ENCODE measurements at places on chromosomes 4 and X. TPM values are rescaled to one million over a fixed set of nuclear protein-coding genes. Genes with fewer than 3 reads are reported as not detected.
A peak's percentile ranks its signal among the peaks of the same experiment; 100 is the strongest.

DNA sequence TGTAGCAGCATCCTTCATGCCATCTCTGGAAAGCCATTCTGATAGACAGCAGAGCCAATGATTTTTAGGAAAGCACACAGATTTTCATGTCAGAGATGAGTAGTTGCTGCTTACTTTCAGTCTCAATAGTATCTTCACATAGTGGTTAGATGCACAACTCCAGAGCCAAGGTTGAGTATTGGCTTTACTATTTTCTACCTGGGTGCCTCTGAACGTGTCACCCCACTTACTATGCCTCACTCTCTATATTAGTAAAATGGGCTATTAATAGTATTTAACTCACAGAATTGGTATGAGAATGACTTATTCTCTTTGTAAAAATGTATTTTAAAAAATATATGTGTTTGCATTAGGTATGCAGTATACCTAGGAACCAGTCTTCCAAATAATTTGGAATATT lies 108.8 kb upstream of the STIM2 start:
- no peak for DNase-seq

DNA sequence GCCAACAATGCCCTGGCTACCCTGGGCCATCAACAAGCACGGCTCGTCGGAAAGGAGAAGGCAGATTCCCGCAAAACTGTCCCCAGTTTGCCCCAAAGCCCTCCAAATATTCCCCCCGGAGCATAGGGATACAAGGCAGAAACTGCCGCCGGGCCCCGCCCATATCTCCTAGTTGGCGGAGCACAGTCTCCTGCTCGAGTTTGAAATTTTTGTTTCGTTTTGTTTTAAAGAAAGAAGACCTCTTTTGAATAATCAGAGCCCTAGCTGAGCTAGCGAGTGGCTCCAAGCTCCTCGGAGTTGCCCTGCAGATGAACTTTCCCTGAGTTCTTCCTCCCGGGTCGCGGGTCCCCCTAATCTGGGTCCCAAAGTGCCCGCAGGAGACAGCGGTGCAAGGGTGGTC lies 138.1 kb upstream of the ZIC3 start:
- DNase-seq, result no peak

- DNase-seq, result no peak
Measured at GRCh38 chr4:7412554-7412912, 22.2 kb downstream of the PSAPL1 start.

DNA sequence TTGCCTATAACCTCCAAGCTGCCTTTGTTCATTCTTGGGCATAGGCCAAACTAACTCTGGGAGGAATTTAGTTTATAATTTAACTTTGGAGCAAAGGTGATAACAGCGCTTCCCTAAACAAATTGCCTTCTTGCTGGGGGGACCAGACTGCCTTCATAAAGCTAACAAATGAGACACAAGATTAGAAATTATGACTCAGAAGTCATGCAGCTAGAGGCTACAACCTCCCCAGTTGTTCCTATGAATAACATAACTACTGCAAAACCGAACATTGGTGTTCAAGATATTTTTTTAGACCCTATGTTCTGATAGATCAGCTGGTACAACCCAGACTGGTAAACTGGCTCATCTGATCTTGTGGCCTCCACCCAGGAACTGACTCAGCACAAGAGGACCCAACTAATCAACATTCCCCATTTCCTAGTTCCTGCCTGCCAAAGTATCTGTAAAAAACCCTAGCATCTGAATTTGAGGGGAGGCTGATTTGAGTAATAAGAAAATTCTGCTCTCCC lies 22.0 kb upstream of the TMPRSS11B start:
- DNase-seq, result no peak

The ASB12 gene
- polyA plus RNA-seq, result 32.3 TPM

- DNase-seq, result no peak
Measured at GRCh38 chr4:153676984-153677383, 7.1 kb upstream of the TLR2 start.

- no peak for DNase-seq
Measured at GRCh38 chr4:142565771-142566170, 280.3 kb downstream of the INPP4B start.

GRCh38 chr4:107261241-107261874 lies 225.2 kb upstream of the DKK2 start:
- no peak for DNase-seq

The SPANXN4 gene
- polyA plus RNA-seq, result not detected

The CLTRN gene
- polyA plus RNA-seq, result 0.51 TPM

- DNase-seq, result peak; percentile 40
Measured at GRCh38 chr4:2963966-2964471, 648 bp downstream of the GRK4 start.

DNA sequence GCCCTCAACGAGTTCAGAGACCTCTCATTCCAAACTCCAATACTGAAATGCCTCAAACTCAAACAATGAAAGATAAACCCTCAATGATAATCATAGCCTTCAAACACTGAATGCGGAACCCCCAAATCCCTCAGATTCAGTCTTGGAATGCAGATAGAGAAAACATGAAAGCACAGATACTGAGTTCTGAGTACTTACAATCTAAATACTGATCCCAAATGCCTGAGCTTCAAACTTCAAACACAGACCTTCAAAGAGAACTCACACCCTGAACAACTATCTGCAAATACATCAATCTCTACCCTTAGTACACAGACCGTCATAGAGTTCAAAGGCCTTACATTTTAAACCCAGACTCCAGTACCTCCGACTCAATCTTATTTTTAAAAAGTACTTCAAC lies 16.9 kb upstream of the PAGE4 start:
- DNase-seq, result no peak

- peak; percentile 87 for DNase-seq
Measured at GRCh38 chr4:26086621-26087441, 172.8 kb downstream of the SMIM20 start.

The CFP gene
- polyA plus RNA-seq, result 2.4 TPM

- peak; percentile 66 for DNase-seq
Measured at GRCh38 chr4:25098964-25099891, 61.0 kb downstream of the SEPSECS start.

DNA sequence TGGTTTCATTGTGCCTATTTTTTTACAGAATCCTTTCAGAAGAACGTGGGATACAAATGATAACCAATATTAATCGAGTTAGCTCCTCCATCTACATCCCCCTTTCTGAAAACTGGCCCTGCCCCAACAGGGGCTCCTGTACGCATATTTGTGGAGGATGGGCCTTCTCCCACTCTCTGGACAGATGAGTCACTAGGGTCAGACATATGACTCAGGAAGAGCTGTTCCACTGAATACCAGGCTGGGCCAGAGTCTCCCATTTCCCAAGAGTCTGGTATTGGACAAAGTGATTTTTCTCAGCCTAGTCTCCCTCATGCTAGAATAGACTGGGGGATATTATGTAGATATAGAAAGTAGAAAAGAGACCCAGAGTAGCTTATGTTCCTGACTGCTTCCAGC lies 142.4 kb downstream of the TSPAN5 start:
- no peak for DNase-seq

GRCh38 chr4:123304151-123304964 lies 92.2 kb upstream of the SPRY1 start:
- peak; percentile 61 for DNase-seq

GRCh38 chr4:127632420-127633403 lies at the start of gene INTU:
TSS of gene INTU (plus strand) at chr4:127632957. CDS start at chr4:127633035, 78 bp downstream.
- peak; percentile 95 for DNase-seq

The VGLL1 gene
- 4.0 TPM for polyA plus RNA-seq

The GPRASP2 gene
- polyA plus RNA-seq, result 25.8 TPM

The CT45A2 gene
- not detected for polyA plus RNA-seq

Measured in muscle of arm (tissue), 14 donors.